MV-4-11 (cell line): ENCODE measurements at places on chromosomes 5 and 9.

DNA sequence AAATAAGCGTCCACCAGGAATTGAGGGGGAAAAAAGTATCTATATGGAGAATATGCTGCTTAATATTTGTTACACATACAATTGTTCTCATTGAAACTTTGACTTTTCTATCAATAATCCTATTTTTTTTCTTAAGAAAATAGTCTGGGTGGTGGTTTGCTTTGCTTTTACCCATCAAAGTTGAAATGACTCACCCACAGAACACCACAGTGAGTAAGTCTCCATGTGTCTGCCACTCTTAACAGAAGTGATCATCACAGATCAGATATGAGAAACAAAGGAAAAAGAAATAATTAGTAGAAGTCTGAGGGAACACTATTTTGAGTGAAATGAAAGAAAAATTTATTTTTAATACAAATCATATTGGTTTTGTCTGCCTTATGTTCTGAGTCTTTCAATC is 742.8 kb downstream of the CDH9 start:
- no peak for DNase-seq

DNA sequence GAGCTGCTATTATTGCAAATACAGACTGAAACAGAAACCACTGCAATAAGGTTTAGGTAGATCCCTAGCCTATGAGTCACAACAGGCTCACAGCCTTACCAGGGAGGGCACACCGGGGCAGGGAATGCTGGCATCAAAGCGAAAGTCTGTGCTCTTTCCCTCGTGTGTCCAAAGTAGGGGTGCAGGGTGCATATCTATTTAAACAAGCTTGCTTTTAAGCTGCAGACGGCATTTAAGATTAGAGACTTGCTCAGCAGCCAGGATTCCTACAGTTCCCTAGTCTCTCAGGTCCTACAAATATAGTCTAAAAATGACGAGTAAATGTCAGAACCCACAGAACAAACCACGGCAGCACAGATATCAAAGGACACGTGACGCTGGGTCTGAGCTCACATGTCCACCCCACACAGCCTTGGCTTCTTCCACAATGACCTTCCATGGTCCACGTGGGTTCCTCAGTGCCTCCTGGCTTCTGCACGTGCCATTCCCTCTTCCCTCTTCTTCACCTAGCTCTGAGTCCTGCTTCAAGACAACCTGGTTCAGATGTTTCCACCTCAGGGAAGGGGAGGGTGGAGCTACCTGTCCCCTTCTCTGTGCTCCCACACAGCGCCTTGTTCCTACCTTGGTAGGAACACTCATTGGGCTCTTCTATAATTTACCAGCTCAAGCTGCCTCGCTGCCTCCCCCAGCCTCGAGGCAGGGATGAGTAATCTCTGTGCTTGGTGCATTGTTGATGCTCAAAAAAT is 193.2 kb downstream of the MAPKAP1 start:
- peak; percentile 58 for DNase-seq

- no peak for DNase-seq
These were observed 36.0 kb downstream of the SARDH start for GRCh38 chr9:133701981-133702797.

DNA sequence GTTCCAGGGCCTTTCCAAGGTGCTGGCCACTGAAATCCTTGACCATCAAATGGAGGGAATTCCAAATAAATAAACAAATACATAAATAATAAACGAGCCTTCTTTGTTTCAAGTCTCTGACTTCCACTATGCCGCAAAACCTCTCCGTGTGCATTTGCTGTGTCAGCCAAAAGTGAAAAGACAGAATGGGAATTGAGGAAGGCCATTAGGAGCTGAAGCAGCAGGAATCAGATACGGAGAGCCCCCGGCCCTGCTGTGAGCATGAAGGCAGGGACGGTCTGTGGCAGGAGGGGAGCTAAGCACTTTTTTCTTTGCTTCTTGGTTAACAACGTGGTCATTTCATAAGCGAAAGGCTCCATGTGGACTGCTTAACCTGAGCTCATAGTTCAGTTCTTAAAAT is 26.1 kb downstream of the PLPPR1 start:
- DNase-seq: no peak

DNA sequence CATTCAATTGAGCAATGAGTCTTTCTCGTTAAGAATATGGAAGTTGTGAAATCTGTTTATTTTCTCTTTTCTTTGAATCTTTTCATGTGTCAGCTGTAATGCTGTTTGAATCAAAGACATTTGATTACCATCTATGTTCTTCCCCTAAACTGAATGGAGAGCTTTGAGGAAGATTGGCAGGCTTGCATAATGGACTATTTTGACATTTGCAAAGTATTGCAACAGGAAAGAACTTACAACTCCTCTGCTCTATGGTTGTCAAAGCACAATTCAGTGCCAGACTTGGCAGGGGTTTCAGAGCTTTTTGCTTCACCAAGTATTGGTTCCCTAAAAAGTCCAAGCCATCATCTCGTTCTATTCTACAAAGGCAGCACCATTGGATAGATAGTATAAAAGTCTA is 549.0 kb upstream of the NUDT12 start:
- DNase-seq: peak; percentile 95

DNA sequence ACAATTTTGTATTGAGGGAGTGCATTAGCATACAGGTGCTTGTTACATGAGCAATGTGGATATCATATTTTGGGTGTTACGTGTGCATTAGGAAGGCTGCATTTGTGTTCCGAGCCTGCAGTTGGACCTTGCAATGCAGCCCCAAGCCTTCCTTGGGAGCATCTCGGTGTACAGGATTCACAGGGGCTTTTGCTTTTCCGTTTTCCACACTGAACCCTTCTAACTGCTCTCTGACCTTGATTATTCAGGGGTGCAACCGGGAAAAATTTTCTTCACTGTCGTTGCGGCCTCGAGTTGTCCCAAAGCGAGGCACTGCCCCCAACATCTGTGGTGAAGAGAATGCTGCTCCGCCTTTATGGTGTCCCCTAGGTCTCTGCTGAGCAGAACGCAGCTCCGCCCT is 80.1 kb upstream of the PLEKHG4B start:
- DNase-seq: no peak
